Breast epithelium (tissue), 4 donors: ENCODE measurements at places on chromosomes 3 and 15. TPM values are rescaled to one million over a fixed set of nuclear protein-coding genes. Genes with fewer than 3 reads are reported as not detected.

PLA2G4B gene
- total RNA-seq, result 3.2 TPM

SH2D7 gene
- total RNA-seq, result not detected

PAK6 gene
- total RNA-seq, result 11.0 TPM

EOMES gene
- total RNA-seq, result 0.48 TPM

ALS2CL gene
- total RNA-seq, result 20.6 TPM

GOLGA6A gene
- total RNA-seq, result not detected

TERC gene
- total RNA-seq, result 194 TPM

MYZAP gene
- 23.0 TPM for total RNA-seq

NR1I2 gene
- 0.98 TPM for total RNA-seq

SPRED1 gene
- 22.3 TPM for total RNA-seq

LDHAL6B gene
- not detected for total RNA-seq

TEX55 gene
- not detected for total RNA-seq

MAP1A gene
- total RNA-seq, result 8.8 TPM

MGLL gene
- total RNA-seq, result 30.2 TPM

PLSCR5 gene
- total RNA-seq, result not detected

SEC11A gene
- 121 TPM for total RNA-seq

DNA sequence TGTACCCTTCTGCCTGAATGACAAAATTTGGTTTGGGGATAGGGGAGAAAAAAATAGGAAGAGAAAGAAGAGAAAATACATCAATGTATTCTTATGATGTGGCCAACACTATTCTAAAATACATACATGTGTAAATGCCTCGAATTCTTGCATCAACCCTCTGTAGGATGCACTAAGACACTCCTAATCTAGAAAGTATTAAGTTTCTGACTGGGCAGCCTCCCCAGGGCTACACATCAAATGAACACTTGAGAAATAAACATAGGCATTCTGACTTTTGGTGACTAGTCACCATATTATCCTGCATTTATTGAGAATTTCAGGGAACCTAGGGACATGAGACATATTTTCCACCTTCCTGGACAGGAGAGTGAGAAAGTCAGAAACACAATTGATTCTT is 109.2 kb downstream of the CPNE4 start:
- DNase-seq, result no peak

- DNase-seq, result no peak
Observed at GRCh38 chr3:46413951-46414350, 6.9 kb downstream of the CCRL2 start.

DNA sequence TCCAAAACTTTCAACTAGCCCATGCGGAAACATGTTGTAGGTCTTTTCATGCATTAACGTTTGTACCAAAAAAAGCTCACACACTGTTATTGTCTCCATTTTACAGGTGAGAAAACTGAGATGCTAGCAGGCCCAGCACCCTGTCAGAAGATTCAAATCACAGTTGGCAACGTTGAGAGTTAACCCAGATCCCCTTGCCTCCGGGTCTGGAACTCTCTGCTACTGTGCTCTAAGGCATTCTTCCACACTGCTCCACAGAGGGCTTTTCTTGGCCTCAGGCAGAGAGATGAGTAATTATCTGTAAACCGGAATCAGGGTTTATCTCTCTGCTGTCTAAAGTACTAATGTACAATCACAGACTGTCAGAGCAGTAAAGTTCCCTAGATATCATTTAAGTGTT is 186.0 kb upstream of the LPP start:
- no peak for DNase-seq

DNA sequence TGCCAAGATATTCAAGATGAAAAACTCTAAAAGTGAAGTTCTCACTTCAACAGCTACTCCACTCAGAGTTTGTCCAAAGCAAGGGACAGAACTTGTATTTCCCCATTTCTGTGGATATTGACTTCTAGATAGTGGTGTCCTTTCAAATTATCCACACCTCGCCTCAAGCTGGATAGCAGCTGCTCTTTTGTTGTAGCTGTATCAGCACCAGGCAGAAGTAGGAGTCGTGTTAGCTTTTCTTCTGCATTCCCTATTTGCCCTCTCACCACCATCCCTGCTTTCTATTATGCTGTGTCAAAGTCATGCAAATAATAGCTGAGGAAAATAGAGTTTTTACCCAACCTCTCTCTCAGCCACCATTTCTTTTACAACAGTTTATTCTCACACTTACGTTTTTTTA is 303.8 kb downstream of the EPHA3 start:
- DNase-seq, result no peak

GRCh38 chr3:135706758-135707375 is 258.7 kb upstream of the PPP2R3A start:
- no peak for DNase-seq

GRCh38 chr3:50983887-50984286 is 309.2 kb downstream of the DOCK3 start:
- DNase-seq, result no peak

DNA sequence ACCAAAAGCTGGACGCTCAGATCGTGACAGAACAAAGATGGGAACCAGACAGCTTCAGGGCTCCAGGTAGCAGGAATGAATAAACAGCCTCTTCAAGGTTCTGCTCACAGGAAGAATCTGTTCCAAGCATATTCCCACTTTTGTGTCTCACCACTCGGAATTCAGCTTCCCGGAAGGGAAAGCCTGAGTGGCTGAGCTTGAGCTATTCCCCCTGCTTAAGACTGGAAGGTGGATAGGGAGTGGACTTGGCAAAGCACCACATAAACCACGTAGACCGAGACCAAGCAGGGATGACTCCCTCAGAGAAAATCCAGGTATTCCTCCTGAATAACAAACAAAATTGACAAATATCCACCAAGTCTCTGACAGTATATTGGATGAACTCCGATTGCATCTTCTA is 180.2 kb upstream of the NR2F2 start:
- DNase-seq, result no peak

DNA sequence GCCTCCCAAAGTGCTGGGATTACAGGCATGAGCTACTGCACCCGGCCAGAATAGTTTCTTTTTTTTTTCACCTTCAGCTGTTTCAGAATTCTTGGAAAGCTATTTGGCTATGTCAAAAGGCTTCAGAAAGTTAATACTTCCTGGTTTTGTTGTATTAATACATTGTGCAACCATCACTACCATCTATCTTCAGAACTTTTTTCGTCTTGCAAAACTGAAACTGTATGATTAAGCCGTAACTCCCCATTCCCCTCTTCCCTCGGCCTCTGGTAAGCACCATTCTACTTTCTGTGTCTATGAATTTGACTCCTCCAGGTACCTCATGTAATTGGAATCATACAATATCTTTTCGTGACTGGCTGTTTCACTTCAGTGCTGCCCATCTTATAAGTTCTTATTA is 5.2 kb upstream of the NOX5 start:
- DNase-seq, result no peak

DNA sequence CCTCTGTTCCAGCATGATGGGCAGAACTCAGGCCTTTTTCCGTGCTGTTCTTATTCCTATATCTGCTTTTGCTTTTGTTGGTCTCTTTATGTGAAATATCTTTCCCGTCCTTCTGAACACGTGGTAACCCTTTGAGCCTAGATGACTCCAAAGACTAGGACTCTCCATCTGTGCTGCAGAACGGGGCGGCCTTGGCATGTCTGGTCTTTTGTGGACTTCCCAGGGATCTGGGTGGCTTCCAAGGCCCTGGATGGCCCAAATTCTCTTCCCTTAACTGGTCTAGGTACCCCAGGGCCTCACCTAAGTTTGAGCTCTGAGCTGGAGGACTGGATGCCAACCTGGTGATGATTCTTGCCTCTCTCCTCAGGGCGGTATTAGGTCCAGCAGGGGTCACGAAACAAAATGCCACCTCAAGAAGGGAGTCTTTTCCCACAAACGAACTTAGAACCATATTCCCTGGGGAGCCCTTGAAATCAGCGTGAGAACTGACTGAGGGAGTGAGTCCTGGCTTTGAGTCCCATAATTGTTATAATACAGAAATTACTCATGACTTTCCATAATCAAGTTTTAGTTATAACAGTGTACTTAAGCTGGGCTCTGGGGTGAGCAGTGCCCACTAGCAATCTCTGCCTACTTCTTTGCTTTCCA is 13.8 kb downstream of the TLNRD1 start:
- DNase-seq, result no peak

DNA sequence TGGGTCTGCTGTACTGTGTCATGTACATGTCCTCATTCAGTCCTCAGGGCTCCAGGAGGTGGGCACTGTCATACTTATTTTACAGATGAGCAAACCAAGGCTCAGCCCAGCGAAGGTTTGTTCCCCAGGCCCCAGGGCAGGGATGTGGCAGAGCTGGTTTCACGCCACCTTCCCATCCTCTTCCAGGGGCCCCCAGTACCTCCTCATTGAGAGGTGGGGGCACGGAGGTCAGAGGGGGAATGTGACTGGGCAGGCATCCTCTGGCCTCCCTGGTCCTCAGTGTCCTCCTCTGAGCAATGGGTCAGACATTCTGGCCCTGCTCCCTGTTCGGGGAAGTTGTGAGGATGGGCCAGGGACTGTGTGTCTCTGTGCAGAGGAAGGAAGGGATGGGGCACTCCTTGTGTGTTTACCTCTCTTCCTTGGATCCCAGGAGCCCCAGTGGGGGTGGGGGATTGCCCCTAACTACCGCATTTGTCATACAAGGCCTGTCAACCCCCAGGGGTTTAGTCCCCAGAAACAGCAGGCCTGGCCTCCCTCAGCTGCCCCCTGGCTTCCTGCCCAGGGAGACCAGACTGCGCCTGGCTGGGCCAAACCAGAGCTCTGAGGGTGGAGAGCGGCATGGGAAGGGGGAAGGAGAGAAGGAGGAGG is 65.9 kb upstream of the LCTL start:
- no peak for DNase-seq

GRCh38 chr3:117618462-117618861 is 908.9 kb downstream of the TUSC7 start:
- no peak for DNase-seq

DNA sequence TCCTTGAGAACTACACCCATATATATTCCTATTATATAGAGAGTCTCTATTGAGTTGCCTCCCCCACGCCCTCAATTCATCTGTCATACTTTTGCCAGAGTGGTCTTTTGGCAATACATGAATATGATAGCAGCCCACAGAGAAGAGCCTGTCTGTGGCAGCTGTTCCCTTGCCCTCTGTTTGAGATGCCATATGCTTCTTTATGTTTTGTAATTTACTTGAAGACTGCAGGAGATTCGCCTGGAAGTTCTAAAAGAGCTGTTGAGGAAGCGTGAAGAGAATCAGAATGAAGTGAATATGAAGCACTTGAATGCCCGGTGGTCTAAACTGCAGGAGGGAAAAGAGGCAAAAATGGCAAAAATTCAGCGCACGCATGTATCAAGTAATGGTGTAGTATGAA is 27.2 kb downstream of the CFAP91 start:
- DNase-seq, result no peak

GRCh38 chr15:76206325-76206976 is 104.8 kb downstream of the ETFA start:
- DNase-seq, result peak; percentile 90

- no peak for DNase-seq
Observed at GRCh38 chr3:186368176-186368575, 6.1 kb upstream of the DGKG start.

DNA sequence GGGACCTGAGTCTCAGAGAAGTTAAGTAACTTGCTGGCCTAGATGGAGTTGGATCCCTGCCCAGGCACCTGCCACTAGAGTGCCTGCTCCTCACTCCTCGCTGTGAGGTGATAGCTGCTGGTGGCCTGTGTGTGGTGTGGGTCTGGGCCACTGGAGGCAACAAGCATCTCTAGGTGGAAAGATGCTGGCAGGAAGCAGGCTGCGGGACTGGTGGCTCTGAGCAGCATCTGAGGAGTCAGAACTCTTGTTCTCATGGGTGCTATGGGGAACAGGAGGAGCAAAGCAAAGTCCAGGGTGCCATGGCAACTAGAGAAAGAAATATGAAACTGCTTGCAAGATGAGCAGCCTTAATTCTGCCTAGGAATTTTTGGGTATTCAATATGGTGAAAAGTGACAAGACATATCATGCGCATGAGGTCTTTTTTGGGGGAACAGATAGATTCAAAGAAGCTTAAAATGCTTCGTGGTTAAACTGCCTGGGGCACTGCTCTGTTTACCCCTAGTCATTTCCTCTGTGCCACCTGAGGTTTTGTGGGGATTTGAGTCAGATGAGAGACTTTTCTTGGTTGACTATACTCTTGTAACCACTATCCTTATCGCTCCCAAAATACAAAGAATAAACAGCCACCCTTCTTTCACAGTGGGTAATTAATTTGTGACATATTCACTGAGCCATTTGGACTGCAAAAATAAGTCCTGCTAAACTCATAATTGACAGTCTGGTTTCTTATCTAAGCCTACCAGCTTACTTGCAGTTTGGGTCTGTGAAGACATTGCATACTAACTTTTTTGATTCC is 50.3 kb downstream of the MED12L start:
- no peak for DNase-seq

DNA sequence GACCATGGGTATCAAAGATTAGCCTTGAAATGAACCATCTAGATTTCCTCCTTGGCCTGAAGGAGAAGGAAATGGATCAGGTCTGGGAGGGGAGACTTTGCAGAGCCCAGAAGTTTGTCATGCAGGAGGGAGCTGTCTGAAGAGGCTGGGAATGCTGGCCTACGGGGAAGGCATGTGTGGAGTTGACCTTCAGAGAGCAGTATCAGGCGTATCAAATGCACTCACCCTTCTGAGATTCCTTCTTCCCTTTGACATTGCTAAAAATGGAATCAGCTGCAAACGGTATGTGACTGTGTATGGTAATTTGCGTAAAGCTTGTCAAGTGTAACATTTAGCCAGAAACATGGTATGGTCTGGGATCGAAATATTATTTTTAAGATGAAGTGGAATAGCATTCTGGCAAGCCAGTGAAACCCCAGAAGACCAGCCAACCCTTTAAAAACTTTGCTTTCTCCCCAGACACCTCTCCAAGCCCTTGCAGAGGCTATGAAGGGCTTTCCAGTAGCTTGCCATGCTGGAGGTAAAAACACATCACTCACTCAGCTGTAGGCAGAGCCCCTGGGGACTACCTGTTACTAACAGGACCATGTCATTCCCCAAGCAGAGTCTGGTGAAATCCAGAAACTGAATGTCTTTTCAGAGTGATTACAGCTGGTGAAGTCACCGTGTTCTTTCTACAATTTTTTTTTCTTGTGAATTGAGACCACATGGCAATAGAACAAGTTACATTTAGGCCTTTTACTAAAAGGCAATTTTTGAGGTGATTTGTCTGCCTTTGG is 174.7 kb upstream of the SLC24A5 start:
- no peak for DNase-seq

- no peak for DNase-seq
Observed at GRCh38 chr3:70980646-70981170, 602.8 kb downstream of the FOXP1 start.

DNA sequence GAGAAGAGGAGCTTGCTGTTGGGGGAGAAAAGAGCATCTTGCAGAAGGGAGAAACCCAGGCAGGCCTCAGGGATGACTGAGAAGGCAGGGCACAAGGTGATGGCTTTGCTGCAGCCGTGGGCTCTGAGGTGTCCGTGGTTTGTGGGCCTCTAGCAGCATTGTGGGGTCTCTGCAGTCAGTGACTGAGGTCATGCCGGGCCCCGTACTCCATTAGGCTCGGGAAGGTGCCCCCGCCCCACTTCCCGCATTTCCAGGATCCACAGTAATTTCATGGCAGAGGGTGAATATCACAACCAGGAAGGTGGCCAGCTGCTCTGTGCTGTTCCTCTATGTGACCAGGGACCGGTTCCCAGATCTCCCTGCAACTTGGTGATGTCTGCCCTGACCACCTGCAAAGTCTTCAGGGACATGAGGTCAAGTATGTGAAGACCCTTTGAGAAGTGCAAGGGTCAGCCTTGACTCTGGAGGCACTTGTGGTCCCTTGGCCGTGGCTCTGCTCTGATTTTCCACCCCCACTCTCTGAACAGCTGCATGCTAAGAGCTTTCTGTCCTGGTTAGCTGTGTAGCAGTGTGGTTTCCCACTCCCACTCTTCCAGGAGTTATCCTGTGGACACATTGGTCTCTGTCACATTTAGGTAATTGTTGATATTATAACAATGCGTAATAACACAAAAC is 3.6 kb downstream of the KLF13 start:
- DNase-seq, result no peak

- DNase-seq, result no peak
Observed at GRCh38 chr3:197882586-197882985, 67.4 kb upstream of the RPL35A start.
